ENCODE measurements at places on chromosomes 7 and 10. TPM values are rescaled to one million over a fixed set of nuclear protein-coding genes. Genes with fewer than 3 reads are reported as not detected.

DNA sequence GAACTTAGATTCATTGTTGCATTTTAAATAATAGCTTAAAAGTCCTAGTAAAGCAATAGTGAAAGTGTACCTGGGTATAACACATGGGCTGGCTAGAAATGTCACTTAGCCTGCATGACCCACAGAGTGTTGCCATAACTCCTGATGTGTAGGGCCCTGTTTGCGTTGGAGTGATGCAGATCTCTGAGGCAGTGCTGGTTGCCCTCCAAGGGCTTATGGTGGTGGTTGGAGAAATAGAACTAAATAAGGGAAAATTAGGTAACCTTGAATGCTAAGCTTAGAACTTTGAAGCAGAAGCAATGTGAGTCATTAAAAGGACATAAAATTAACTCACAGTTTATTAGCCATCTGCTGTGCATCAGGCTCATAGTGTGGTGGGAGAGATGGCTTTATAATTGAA, 105.7 kb downstream of the CCNY start:
- DNase-seq = no peak
- no peaks in the 10 kb centered on the region for H3K36me3 ChIP-seq
- peaks cover 5% of the 10 kb centered on the region for H3K4me1 ChIP-seq
- no peak overlapping the region for H3K4me3 ChIP-seq

DNA sequence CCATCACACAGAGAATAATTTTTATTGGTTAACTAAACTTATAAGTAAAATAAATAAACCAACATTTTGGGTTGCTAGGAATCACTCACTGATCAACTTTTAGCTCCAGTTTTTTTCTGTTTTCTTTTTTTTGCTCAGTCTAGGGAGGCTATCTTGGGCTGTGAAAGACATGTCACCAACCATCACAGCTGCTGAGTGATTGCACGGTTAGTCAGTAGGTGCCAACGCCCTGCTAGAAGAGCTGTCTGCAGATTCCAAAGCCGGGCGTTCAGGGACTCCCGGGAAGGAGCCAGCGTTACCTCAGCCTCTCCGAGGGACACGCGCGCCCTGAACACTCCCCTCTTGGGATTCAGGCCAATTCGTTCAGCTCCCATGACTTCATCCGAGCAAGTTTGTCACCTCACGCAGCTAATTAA, 604 bp upstream of the STAM start:
- no peaks in the 10 kb centered on the region for H3K27me3 ChIP-seq
- peaks cover 32% of the 10 kb centered on the region for H3K4me1 ChIP-seq
- peak overlapping the region; percentile 89 for H3K4me3 ChIP-seq
- peak; percentile 32 for DNase-seq
- peak overlapping the region; percentile 95 for H3K27ac ChIP-seq

The EPHA1 gene
- 11.0 TPM for total RNA-seq

DNA sequence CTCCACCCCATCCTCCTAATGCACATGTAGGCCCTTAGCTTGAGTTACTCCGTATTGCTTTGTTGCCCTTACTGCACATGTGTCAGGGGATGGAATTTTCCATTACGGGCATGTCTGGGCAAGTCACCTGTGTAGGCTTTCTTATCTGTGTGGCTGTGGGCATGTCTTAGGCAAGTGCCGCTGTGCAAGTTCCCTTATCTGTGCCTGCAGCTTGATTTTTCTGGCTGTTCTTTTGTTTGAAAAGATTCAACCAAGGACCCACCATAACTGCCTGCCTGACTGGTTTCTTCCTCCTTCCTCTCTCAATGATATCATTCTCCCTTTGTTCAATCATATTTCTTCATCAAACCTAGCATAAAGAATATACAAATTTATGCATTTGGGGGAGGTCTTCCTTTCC, 88.5 kb downstream of the AKR1D1 start:
- H3K4me1 ChIP-seq = peaks cover 5% of the 10 kb centered on the region
- no peak overlapping the region for H3K27ac ChIP-seq
- DNase-seq = no peak
- no peak overlapping the region for H3K4me3 ChIP-seq

The DENND2A gene
- total RNA-seq = 10.6 TPM

DNA sequence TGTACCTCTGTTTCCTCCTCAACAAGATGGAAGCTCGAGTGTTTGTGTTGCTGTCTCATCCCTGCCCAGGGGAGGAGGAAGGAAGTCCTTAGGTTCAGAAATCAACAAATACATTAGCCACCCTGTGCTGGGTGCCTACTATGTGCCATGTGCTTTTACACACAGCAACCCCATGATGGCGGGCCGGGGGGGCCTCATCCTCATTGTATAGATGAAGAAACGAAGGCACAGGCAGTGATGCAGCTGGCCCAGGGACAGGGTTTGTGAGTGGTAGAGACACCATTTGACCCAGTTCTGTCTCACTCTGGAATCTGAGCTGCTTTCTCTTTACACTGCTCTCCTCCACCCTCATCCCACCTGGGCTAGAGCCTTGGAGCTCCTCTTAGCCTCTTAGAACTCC, 1.9 kb upstream of the CALHM2 start:
- peaks cover 6% of the 10 kb centered on the region for H3K36me3 ChIP-seq
- DNase-seq = no peak
- no peak overlapping the region for H3K27ac ChIP-seq
- H3K4me1 ChIP-seq = peaks cover 35% of the 10 kb centered on the region

The MMRN2 gene
- total RNA-seq = 68.0 TPM

GRCh38 chr10:48657416-48657815, 27.3 kb upstream of the WDFY4 start:
- no peak overlapping the region for H3K27ac ChIP-seq
- H3K27me3 ChIP-seq = no peaks in the 10 kb centered on the region
- H3K4me3 ChIP-seq = no peak overlapping the region
- peaks cover 17% of the 10 kb centered on the region for H3K4me1 ChIP-seq
- no peak for DNase-seq

GRCh38 chr10:130974166-130974565, 337.4 kb downstream of the TCERG1L start:
- H3K36me3 ChIP-seq = no peaks in the 10 kb centered on the region
- no peaks in the 10 kb centered on the region for H3K4me1 ChIP-seq
- H3K4me3 ChIP-seq = no peak overlapping the region

DNA sequence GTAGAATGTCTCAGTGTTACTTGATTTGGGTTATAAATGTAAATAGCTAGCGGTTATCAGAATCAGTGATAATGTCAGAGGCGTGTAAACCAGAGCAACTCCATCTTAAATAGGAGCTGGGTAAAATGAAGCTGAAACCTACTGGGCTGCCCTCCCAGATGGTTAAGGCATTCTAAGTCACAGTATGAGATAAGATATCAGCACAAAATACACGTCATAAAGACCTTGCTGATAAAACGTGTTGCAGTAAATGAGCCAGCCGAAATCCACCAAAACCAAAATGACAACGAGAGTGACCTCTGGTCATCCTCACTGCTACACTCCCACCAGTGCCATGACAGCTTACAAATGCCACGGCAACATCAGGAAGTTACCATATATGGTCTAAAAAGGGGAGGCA, 172.3 kb downstream of the CHRM2 start:
- H3K4me1 ChIP-seq = no peaks in the 10 kb centered on the region
- H3K36me3 ChIP-seq = no peaks in the 10 kb centered on the region
- H3K27ac ChIP-seq = no peak overlapping the region
- no peak for DNase-seq

- H3K36me3 ChIP-seq = no peaks in the 10 kb centered on the region
- H3K27ac ChIP-seq = peak overlapping the region; percentile 67
- no peak for DNase-seq
- H3K27me3 ChIP-seq = no peaks in the 10 kb centered on the region
Observed at GRCh38 chr10:19931894-19932590, 115.8 kb downstream of the PLXDC2 start.

DNA sequence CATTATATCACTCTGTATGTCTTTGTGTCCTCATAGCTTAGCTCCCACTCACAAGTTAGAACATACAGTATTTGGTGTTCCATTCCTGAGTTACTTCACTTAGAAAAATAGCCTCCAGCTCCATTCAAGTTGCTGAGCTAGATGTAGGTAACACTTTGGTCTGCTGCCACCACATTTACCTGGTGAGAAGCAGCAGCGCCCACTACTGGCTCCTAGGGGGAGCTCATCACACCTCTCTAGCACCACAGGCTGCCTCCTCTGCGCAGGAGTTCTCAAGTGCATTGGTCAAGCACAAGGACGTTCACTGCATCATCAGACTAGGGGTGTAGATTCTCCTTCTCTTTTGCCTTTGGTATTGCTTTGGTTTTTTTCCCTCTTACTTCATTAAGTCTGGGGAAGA, 530.9 kb upstream of the AUTS2 start:
- no peaks in the 10 kb centered on the region for H3K27me3 ChIP-seq
- no peaks in the 10 kb centered on the region for H3K36me3 ChIP-seq
- H3K4me3 ChIP-seq = no peak overlapping the region

The STEAP2 gene
- 2.6 TPM for total RNA-seq

DNA sequence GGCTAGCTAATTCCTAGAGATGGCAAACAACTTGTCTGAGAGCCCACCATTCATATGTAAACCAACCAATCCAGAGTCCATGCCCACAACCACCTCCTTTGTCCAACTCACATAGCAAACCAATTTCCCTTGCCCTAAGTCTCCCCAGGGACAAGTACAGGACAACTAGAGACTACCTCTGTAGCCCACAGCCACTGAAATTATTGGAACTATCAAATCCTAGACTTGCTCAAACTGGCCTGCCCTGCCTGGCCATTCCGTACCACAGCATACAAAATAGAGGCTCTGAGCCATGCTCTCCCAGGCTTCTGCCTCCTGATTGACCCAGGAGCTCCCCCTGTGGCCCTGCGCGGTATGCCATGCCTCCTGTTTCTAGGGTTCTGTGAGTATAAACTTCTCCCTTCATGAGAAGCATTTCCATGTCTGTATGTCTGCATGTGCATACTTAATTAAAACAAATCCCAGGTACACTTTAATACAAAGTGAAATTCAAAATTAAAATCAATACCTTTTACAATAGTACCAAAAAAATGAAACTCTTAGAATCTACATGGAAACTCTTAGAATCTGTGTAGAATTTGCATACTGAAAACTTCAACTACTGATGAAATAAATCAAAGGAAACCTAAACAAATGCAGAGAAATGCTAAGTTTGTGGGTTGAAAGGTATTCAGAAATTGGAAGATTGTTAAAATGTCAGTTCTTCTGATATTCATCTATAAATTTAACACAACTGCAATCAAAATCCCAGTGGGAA, 4.0 kb upstream of the HECW1 start:
- no peak overlapping the region for H3K27ac ChIP-seq
- peaks cover 13% of the 10 kb centered on the region for H3K4me1 ChIP-seq
- H3K27me3 ChIP-seq = peaks cover 11% of the 10 kb centered on the region
- peak; percentile 81 for DNase-seq

GRCh38 chr7:37097983-37098382, 350.7 kb downstream of the ELMO1 start:
- no peaks in the 10 kb centered on the region for H3K27me3 ChIP-seq
- H3K4me3 ChIP-seq = no peak overlapping the region
- peaks cover 25% of the 10 kb centered on the region for H3K36me3 ChIP-seq
- DNase-seq = no peak

GRCh38 chr7:608361-608760, 88.7 kb upstream of the PDGFA start:
- no peaks in the 10 kb centered on the region for H3K27me3 ChIP-seq
- H3K27ac ChIP-seq = peak overlapping the region; percentile 71
- H3K36me3 ChIP-seq = no peaks in the 10 kb centered on the region
- DNase-seq = no peak

GRCh38 chr7:157470701-157471131, 133.9 kb downstream of the DNAJB6 start:
- H3K4me3 ChIP-seq = no peak overlapping the region
- DNase-seq = no peak
- no peak overlapping the region for H3K27ac ChIP-seq
- no peaks in the 10 kb centered on the region for H3K4me1 ChIP-seq
- H3K27me3 ChIP-seq = no peaks in the 10 kb centered on the region

The STK31 gene
- 0.51 TPM for total RNA-seq

- H3K4me3 ChIP-seq = peak overlapping the region; percentile 52
- no peak overlapping the region for H3K27ac ChIP-seq
- H3K36me3 ChIP-seq = no peaks in the 10 kb centered on the region
- DNase-seq = no peak
- H3K27me3 ChIP-seq = peaks cover 18% of the 10 kb centered on the region
Observed at GRCh38 chr10:132943058-132943790, 854 bp upstream of the CFAP46 start.

DNA sequence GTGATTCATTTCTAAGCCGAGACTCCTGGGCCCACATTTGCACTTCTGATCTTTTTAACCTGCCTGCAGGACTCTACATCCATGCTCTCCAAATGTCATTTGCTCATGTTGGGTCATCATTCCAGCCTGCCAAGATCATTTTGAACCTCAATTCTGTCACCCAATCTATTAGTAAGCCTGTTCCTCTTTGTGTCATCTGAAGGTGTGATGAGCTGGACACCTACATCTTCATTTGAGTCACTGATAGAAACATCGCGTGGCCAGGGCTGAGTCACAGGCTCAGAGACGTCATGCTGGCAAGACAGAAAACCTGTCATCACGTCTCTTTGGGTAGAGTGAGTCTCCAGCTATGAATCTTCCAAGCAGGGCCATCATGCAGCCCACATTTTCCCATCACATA, 65.3 kb upstream of the SLF2 start:
- H3K4me1 ChIP-seq = no peaks in the 10 kb centered on the region
- H3K36me3 ChIP-seq = no peaks in the 10 kb centered on the region
- H3K27me3 ChIP-seq = no peaks in the 10 kb centered on the region
- H3K27ac ChIP-seq = no peak overlapping the region

GRCh38 chr7:142718313-142718712, 31.0 kb upstream of the PRSS1 start:
- no peak overlapping the region for H3K27ac ChIP-seq
- DNase-seq = no peak
- no peaks in the 10 kb centered on the region for H3K4me1 ChIP-seq
- H3K27me3 ChIP-seq = no peaks in the 10 kb centered on the region

The ADAM8 gene
- 24.0 TPM for total RNA-seq

DNA sequence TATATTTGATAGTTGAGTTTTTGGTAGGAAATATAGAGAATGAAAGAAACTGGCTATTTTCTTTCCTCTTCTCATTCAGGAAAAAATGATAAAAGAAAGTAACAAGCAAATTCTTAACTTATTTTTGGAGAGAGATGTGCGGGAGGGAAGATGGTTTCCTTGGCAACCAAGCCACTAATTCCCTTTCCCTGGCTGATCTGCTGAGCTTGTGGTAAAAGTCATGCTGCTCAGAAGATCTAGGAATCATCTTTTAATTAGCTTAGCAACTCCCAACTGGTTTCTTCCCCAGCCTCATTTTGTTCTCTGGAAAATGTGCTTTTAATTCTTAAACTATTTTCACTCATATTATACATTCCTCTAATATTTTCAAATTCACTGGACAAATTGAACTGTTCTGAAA, 11.8 kb downstream of the UROS start:
- no peaks in the 10 kb centered on the region for H3K27me3 ChIP-seq
- H3K36me3 ChIP-seq = peaks cover 73% of the 10 kb centered on the region
- H3K27ac ChIP-seq = no peak overlapping the region
- no peak overlapping the region for H3K4me3 ChIP-seq
- H3K4me1 ChIP-seq = no peaks in the 10 kb centered on the region

DNA sequence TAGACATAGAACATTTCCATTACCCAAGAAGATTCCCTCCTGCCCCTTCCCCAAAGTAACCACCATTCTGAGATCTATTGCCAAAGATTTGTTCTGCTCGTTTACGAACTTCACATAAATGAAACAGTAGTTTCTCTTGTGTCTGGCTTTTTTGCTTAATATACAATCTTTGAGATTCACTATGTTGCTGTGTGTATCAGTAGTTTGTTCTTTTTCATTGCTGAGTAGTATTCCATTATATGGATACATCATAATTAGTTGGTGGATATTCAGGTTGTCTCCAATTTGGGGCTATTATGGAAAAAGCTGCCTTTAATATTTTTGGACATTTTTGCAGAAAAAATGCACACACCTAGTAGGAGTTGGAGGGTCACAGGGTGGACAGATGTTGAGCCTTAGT, 124.3 kb downstream of the SLIT1 start:
- H3K27me3 ChIP-seq = no peaks in the 10 kb centered on the region
- no peaks in the 10 kb centered on the region for H3K36me3 ChIP-seq
- H3K4me1 ChIP-seq = no peaks in the 10 kb centered on the region
- no peak overlapping the region for H3K27ac ChIP-seq

The C7orf33 gene
- total RNA-seq = not detected

The VWDE gene
- 2.3 TPM for total RNA-seq

The TAS2R40 gene
- not detected for total RNA-seq
